Suppressor macrophage (primary cell): ENCODE measurements at places on chromosomes 2 and 18.
A peak's percentile ranks its signal among the peaks of the same experiment; 100 is the strongest.

DNA sequence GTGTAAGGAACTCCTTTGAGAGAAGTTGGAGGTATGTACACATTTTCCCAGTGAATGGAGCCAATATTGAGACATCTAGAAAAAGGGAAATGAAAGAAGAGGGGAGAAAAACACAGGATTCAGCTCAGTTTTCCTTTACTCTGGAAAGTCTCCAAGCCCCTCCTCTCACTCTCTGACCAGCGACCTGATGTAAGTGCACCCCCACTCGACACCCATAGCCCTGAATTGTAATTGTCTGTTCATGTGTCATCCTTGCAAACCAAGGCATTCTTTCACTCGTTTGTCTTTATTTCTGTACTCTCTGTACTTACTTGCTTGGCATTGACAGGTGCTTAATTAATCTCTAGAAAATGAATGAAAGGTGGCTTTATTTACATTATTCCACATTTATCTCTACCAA is 55.7 kb upstream of the CTAGE1 start:
- no peak for DNase-seq

GRCh38 chr2:142472382-142472781 is 341.6 kb upstream of the LRP1B start:
- no peak for DNase-seq

GRCh38 chr2:68196120-68196716 is 38.5 kb downstream of the PNO1 start:
- peak; percentile 63 for DNase-seq

DNA sequence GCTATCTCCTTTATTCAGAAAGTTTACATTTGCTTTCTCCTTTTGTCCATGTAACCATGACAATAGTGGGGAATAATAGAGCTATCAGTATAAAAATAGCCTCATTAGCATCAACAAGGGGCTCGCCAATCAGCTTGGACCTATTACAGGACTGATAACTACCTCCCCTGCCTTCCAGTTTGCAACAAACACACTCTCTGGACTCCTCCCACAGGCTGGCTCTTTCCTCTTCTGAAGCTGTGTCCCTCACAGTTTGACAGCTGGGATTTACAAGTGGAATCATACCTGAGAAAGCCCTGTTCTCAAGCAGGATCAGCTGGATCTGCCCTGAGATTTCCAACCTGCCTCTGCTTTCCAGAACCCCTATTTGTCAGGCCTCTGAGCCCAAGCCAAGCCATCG is 162.5 kb downstream of the GRB14 start:
- DNase-seq = no peak

DNA sequence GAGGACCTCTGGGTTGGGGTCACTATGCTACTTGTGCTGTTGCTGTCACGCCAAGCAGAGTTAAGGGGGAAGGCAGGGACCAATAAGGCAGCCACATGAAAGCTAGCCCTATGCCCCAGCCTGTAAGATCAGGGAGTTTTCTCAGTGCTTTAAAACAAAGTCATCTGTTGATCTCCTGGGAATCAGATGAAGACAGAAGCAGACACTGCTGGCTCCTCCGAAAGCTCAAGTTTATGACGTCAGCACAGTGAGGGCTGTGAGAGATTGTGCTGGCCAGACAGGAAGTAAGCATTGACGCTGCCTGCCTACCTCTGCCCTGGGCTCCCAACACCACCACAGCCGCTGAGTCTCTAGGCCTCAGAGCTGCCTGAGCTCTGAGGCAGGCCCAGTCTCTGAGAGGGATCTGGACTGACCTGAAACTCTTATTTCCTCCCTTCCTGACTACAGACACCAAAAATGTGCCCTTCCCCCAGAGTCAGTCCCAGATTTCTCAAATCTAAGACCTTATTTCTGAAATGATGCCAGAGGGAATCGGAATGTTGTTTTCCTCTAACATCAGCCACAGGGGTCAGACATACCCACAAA is 118.1 kb upstream of the EPAS1 start:
- DNase-seq = peak; percentile 66

- DNase-seq = no peak
Observed at GRCh38 chr18:76725445-76725844, 96.9 kb upstream of the ZNF236 start.

GRCh38 chr18:58362829-58363271 is 266.0 kb downstream of the ALPK2 start:
- DNase-seq = peak; percentile 57

DNA sequence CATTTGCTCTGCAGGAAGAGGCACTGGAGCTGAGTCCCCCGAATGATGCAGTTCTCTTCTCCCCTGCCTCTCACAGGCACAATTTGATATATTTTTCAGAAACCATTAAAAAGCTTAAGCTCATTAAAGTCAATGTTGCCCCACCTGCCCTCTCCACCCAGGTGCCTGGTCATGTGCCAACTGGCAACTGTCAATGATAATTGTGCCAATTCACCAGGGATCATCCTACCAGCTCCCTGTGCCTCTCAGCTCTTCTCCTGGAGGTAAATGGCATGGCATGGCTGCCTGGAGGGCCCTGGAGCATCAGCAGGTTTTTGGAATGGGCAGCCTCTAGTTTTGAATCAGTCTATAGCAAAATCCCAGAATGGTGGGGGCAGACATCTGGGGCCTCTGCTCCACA is 279.6 kb upstream of the ID2 start:
- no peak for DNase-seq

DNA sequence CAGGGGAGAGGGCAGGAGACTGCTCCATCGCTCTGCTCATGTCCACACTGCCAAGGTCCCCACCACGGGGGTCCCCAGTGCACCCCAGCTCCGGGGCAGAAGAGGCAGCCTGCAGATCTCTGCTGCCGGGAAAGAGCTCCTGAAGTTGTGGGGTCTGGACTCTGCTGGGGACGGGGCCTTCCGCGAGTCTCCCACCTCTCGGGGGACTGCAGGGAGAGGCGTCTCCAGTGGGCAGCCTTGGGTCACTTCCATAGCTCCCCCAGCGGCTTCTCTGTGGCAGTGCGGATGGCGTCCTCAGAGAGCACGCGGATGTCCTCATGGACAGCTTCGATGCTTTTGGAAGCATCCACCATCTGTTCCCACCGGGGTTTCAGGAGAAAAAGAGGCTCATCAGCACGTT is 10.7 kb downstream of the DTYMK start:
- DNase-seq = no peak

DNA sequence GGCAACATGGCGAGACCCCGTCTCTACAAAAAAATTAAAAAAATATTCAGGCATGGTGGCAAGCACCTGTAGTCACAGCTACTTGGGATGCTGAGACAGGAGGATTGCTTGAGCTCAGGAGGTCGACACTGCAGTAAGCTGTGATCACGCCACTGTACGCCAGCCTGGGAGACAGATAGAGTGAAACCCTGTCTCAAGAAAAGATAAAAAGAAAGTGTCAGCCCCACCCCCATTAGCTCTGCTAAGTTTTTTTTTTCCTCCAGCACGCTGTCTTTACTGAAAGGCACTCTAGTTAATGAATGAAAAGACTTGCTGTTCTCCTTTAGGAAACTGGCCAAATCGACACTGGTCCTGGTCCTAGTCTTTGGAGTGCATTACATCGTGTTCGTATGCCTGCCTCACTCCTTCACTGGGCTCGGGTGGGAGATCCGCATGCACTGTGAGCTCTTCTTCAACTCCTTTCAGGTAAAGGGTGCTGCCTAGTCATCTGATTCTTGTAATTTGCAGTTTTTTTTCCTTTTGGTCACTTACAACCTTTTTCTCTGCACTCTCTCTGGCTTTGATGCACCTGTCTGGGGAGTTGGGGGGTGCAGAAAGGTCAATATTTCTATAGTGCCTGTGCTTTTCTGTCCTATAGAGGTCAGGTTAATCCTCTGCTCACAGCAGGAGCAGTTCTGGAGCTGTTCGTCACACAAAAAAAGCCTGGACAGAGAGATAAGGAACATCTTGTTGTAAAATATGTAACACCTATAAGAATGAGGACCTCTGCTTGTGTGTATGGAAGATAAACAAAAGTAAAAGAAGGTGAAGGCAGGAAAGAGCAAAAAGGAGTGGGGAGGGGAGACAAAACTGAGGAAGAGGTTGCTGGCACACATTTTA is 82.3 kb downstream of the PTH2R start:
- DNase-seq = no peak
